ENCODE measurements at places on chromosomes 11 and 22.

DNA sequence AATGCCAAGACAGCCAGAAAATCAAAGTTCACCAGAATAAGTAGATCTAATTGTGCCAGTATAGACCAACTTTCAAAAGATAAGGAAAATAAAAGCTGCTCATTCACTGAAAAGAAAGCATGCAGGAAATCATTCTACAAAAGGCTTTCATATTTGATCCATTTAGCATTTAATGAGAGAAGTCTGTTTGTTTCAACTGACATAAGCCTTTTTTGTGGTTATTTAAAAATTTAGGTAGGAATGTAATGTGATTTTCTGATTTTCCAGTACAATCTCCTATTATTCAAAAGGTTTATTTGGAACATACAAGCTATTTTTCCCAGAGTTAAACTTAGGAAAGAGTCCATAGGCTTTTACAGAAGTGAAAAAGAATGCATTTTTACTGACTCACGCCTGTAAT, 92.7 kb downstream of the SBF2 start:
- DNase-seq = no peak

DNA sequence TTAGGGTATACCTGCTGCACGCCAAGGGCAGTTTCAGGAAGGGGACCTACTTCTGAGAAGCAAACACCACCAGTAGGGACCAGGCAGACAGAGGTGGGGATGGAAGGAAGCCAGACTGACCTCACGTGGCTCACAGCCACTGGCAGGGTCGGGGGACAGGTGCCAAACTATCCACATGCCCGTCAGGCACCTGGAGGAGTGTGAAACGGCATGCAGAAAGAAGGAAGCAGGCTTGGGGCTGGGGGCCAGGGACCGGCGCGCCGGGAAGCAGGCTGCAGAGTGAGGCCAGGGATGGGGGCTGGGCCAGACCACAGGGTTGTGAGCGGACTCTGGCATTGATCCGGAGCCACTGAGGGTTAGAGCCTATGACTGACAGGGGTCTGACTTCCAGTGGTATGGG, 47.5 kb downstream of the CDKN1C start:
- DNase-seq = no peak

GRCh38 chr11:35918716-35919115, 25.1 kb upstream of the LDLRAD3 start:
- no peak for DNase-seq

DNA sequence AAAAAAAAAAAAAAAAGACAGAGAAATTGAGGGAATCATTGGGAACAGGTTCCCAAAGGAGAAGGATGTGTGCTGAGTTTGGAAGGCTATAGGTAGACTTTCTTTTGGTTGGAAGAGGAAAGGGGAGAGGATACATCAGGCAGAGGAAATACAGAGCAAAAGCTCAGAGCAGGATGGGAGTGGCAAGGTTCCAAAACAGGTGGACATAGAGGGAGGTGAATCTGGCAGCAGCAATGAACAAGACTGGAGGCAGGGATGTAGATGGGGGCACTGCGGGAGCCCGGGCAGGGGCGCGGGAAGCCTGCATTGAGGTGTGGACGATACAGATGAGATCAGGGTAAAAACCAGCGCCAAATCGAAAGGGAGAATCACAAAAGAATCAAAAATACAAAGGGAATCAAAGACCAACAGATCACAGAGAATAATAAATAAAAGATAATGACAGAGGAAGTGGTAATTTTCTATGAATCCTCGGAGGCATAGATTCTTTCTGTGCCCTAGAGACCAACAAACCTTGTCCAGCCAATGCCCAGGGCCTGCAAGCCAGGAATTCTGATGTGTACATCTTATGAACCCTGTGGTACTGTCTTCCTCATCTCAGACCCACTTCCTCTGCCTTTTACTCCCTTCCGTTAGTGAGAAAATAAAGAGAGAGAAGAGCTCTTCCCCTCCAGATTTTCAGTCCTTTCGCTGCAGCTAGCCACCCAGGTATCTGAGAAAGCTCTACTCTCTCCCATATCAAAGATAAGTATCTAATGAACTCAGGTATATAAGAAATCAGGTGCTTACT, 70.3 kb downstream of the SLC1A2 start:
- DNase-seq = no peak

- DNase-seq = no peak
These were observed 7.3 kb upstream of the FUT4 start for GRCh38 chr11:94536386-94536785.

- DNase-seq = no peak
These were observed 303.7 kb upstream of the PLET1 start for GRCh38 chr11:112564228-112564955.

GRCh38 chr11:95432714-95433503, 201.9 kb upstream of the SESN3 start:
- no peak for DNase-seq

DNA sequence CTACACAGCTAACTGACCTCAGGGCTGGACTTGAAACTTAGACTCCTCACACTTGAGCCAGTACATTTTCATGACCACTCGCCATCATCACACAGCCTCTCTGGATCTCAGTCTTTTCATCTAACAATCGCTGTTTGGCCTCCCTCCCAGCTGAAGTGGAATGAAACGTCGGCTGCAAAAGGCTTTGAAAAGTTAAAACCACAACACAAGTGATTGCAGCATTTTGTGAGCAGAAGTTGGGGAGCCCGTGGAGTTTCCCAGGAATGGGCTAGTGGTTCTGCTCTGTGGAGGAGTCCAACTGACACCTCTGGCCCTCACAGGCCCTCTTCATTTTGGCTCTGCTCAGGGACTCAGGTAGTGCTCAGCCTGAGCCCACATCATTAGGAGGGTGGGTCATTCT, 35.9 kb upstream of the TRIM29 start:
- DNase-seq = no peak

DNA sequence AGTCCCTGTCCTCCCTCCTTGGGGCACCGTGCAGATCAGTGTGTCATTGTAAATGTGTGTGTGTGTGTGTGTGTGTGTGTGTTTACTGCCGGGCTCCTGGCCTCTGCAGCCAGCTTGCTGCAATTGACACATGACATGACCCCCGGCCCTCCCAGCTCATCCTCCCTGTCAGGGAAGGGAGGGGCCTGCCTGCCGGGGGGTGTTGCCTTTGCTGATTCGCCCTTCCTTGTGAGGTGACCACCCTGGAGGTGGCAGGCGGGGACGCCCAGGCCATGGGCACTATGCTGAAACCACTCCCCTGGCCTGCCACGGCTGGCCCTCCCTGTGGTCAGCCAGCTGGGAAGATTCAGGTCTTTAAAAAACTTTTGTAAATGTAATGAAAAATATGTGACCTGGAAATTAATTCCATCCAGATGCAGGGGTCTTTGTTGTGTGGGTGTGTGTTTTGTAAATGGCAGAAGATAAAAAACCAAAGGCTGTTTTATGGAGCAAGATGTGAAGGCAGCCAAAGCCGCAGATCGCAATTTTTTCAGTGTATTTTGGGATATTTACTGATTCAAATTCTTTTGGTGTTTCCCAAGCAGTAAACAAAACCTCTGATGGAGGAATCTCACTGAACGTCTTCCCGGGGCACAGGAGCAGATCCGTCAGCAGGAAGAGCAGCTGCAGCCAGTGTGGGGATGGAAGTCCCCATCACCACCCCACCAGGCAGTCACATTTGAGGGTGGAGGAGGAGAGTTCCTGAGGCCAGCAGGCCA, 23.2 kb downstream of the SHISAL1 start:
- no peak for DNase-seq

GRCh38 chr11:60844045-60844869, 2.3 kb downstream of the CCDC86 start:
- DNase-seq = no peak

DNA sequence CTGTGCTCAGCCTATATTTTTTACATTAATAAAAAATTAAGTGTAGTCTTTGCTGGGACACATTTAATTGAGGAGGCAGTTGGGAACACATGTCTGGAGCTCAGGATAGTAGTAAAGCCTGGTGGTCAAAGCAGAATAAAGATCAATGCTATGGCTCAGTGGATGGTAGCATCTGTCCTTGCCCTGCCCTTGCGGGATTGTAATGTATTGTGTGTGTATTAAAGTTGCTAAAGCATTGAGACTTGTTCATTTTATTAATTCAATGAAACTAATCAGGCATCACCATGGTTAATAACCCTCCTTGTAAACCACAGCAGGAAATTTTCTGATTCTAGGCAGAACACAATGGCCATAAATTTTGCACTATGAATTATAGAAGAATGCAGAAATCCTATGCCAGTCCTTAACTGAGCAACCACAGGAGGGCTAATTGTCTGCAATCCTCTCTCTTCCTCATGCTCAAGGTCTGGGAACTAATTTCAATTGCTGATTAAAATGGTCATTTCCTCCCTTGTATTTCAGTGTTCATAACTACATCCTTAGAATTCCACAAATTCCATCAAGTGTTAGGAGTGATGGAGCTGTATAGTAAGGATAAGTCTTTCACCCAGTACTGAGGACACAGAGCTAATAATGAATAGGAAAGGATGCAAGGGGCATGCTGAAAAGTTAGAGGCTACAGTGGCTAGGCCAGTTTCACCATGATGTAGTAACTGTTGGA, 403.2 kb upstream of the DDI1 start:
- DNase-seq = no peak

DNA sequence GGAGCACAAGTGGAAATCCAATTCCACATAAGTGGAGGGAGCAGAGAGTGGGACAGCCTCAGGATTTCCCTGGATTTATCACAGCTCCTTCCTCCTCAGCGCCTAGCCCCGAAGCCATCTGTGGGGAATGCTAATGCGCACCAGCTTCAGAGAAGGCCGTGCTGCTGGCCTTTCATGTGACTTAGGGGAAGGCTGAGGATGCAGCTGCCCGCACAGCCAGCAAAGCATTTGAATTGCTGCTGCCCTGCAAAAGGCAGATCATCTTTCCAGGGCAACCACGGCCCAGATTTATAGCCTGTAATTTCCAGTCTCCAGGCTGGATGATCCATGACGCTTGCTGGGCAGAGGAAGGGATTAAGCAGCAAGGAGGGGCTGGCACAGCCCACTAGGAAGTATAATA, 29.9 kb downstream of the SYN3 start:
- DNase-seq = no peak

DNA sequence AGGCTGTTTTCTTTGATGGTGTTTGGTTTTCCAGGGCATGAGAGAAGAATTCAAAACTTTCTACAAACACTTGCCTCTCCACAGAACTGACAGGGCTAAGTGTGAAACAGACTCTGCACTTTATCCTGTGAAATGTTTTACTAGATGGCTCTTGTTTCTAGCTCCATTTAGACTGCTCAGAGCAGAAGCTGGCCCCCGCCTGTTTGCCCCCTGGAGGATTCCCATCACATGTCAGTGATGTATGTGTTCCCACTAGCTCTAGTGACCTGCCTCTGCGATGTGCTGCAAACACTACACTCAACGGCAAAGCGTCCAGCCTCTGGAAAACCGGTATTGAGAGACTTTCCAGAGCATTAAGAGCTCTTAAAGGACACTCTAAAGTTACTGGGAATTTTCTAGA, 41.4 kb upstream of the PCF11 start:
- DNase-seq = no peak

DNA sequence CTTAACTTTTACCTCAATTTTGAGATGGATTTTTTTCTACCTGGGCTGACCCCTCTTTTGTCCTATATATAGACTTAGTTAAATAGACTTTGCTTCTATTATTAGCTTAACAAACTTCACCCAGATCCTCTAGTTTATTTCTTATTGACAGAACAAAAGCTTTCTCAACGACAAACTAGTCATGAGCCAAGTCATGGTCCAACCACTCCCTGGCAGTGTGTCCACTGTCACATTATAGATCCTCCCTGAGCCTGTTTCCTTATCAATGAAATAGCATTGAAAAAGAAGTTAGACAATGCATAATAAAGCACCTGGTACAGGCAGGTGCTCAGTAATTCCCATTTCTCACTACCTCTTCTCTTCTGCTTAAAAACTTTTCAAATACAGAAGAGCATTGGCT, 155.1 kb downstream of the SPON1 start:
- no peak for DNase-seq

GRCh38 chr11:2662024-2662312, 37.8 kb downstream of the KCNQ1OT1 start:
- no peak for DNase-seq

- DNase-seq = no peak
These were observed 1.0 kb downstream of the CTSD start for GRCh38 chr11:1762537-1763302.

GRCh38 chr22:45045208-45045607, 35.4 kb upstream of the PHF21B start:
- DNase-seq = no peak

GRCh38 chr11:496834-497564, 10.0 kb downstream of the RNH1 start:
- no peak for DNase-seq

DNA sequence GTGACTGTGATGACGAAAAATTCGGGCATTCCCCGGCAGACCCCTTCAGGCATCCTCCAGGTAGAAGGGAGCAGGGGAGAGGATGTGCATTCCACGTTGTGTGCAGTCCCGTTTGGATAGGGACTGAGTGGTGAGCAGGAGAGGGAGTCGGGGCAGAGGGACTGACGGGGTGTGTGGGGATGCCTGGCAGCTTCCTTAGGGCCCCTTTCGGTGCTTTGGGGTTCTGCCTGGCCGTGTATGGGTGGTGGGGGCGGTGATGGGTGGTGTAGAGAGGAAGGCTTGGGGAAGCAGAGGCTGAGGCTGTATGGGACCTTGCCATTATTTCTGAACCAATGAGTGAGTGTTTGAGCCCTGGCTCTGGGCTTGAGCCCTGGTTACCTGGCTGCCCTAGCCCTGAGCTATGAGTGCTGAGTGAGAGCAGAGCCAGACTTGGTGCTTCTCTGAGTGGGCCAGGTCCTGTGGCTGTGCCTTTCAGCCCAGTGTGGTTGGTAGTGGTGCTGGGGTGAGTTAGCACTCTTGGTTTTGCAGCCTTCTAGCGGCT, 914 bp downstream of the INPPL1 start:
- DNase-seq = no peak

DNA sequence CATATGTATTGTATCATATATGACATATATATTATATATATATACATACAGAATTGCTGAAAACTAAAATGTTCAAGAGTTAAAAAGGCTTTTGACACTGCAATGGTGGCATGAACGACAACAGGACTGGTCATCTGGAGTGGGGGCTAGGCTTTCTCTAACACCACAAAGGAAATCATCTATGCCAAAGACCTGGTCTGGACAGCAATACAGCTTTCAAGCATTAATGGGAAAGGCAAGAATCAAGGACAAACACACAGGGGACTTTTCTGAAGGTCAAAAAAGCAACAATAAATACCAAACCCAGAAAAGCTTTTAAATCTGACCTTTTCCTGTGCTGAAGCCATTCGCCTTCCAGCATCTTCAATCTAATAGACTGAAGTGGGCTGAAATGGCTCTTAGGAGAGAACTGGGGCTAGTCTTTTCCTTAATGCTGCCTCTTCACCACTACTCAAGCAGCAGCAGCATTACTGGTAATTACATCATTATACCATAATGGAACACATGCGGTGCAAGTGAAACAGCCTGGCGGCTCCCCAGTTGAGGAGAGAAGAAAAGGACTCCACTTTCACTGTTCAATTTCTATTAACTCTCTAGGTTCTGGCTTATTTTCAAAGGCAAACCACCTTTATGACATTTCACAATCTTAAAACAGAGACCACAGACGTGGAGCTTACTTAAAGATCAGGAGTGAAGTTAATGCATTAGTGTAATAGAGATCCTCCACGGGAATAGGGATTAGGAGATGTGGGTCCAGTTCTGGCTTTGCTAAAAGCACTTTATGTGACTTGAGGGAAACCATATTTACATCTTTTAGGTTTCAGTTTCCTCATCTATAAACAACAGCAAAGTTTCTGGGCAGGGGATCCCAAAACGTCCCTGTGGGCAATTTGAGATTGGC, 63.0 kb downstream of the GAB2 start:
- no peak for DNase-seq

All from D721Med (cell line).